ENCODE measurements at places on chromosomes 7 and 10.
A peak's percentile ranks its signal among the peaks of the same experiment; 100 is the strongest.

- DNase-seq: no peak
Measured at GRCh38 chr10:64977915-64978314, 1456.7 kb downstream of the REEP3 start.

DNA sequence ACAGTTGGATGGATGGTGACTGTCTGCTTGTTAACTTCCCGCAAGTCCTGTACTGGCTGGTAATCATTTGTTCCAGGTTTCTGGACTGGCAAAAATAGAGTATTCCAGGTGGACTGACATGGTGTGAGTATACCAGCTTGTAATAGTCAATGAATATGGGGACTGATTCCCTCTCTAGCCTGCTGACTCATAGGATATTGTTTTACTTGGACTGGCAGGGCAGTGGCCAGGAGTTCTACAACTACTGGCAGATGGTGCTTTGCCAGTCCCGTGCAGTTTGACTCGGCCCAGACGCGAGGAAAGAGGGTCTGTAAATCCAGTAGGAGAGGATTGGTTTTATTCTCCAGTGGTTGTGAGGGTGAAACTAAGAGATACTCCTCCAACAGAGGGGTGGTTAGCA, 78.0 kb downstream of the PRR15 start:
- DNase-seq: peak; percentile 64

DNA sequence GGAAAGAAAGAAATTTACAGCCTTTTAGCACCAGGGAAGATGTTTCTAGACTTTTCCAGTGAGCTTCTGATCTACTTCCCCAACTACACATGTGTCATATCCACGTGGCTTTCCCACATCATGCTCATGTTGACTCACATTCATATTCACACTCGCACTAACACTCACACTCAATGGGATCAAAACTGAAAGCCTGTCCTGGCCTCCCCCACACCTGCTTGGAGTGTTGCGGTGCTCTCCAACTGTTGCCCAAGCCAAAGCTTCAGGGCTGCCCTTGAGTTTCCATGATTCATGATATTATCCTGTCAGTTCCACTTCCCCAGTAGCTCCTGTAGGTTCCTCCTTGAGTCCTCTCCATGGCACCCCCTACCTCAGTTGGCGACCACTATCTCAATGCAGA, 444.4 kb downstream of the GATA3 start:
- DNase-seq: no peak

DNA sequence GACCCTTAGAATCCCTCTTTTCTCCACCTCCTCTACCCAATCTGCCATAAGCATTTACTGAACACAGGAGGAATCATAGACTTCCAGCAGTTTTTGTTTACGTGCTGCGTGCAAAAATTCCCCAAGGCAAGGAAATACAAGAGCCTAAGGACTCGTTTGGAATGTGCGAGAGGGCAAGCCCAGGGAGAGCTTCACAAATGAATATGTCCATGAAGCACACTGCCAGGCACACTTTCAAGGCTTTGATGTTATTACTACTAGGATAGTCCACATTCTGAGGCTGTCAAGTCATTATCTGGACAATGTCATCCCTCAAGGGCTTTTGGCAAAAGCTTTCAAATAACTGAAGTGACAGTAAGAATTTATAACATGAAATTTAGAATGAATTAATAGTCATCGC, 214.7 kb upstream of the TBX20 start:
- no peak for DNase-seq

DNA sequence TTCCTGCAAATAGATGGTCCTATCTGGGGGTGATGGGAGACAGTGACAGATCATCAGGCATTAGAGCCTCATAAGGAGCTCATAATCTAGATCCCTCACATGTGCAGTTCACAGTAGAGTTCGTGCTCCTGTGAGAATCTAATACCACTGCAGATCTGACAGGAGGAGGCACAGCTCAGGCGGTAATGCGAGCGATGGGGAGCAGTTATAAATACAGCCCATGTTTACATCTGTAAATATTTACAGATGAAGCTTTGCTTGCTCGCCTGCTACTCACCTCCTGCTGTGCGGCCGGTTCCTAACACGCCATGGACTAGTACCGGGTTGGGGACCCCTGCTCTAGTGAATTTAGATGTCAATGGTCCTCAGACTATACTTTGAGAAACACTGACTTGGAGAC, 17.0 kb upstream of the CDCA7L start:
- DNase-seq: no peak

- DNase-seq: no peak
Measured at GRCh38 chr10:101492205-101492604, 95.9 kb downstream of the POLL start.

GRCh38 chr10:109953766-109954165, 30.5 kb upstream of the XPNPEP1 start:
- no peak for DNase-seq

GRCh38 chr10:43204042-43204942, 62.6 kb downstream of the RASGEF1A start:
- no peak for DNase-seq

- no peak for DNase-seq
Measured at GRCh38 chr7:300546-301290, 10.7 kb downstream of the FOXL3 start.

GRCh38 chr10:30688456-30688855, 58.9 kb upstream of the LYZL2 start:
- no peak for DNase-seq

DNA sequence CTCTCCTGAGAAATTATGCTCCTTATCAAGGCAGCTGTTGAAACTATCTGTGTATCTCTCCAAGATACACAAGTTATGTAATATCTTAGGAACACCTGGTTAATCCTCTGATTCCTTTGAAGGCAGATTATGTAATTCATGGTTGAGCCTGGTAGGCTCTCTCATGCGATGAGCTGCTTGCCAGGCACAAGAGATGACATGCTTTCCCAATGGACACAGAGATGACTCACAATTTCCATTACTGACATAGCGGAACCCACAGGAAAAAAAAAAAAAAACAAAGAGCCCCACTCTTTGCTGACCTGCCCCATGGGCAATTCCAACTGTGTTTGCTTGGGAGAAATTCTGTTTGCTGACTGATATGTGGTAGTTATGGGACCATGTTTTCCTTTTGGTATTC, 736.4 kb upstream of the PHF14 start:
- DNase-seq: peak; percentile 5

DNA sequence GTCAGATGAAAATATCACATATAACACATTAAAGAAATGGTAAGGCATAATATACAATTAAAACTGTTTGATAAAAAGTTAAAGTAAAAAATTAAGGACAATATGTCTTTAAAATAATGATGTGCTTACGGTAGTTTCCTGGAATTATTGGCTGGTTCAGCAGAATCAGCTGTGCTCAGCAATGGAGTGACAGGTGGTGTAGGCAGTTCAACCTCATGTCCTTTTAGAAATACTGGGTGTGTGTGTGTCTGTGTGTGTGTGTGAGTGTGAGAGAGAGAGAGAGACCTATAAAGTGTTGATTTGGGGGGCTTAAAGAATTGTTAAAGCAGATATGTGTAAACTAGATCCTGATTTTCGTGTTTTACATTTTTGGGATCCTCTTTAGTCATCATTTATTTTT, 141.2 kb downstream of the ADAM22 start:
- no peak for DNase-seq

DNA sequence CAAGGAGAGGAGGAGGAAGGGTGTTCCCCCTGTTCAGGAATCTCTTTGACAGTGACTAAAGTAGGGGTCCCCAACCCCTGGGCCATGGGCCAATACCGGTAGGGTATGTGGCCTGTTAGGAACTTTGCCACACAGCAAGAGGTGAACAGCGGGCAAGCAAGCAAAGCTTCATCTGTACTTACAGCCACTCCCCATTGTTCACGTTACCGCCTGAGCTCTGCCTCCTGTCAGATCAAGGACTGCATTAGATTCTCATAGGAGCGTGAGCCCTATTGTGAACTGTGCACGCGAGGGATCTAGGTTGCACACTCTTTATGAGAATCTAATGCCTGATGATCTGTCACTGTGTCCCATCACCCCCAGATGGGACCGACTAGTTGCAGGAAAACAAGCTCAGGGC, 201.6 kb downstream of the CAMK1D start:
- no peak for DNase-seq

DNA sequence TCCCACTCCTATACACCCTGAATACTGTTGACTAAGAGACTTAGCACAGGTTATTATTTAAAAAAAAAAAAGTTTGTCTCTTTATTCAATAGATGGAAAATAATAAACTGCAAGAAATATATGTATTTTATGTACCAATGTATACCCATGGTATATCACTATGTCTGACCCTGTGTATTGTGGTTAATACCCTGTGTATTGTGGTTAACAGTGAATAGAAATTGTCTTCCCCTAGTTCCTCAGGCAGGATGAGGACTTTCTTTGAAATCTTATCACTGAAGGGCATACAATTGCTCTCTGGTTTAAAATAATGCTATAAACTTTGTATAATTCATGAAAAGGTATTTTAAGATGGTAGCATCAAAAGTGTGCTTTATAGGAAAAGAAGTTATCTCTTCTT, 80.0 kb upstream of the TMEM106B start:
- DNase-seq: no peak

DNA sequence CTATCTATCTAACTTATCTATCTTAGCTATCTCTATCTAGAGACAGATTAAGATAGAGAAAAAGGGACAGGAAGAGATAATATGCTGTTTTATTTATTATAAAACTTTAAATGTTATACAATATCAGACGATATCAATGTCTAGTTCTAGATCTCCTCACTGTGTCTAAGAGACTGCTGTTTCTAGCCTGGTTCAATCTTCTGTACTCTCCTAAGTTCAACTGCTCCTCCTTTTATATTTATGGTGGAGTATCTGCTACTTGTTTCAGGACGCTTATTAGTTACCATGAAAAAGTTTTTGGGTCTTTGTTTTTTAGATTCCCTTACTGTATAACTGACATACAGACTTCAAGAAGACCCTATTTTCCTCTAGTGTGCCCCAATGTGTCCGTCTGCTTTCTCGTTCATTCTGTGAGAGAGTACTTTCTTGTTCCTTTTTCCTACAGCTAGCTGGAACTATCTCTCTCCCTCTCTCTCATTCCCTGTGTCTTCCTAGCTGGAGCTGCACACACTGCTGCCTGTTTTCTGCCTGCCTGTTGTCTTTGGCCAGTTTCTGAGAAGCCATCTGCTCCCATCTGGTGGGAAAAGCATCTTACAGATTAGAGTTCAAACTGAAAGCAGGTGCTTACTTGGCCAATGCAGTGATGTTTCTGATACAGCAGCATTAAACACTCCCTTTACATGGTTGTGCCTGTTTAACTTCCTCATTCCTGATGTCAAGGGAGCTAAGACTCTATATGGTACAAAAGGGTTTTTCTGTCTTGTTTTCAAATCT, 49.4 kb upstream of the ARL4A start:
- DNase-seq: no peak

GRCh38 chr7:105825371-105825770, 51.0 kb downstream of the ATXN7L1 start:
- DNase-seq: no peak

GRCh38 chr10:109773288-109774120, 149.8 kb downstream of the XPNPEP1 start:
- DNase-seq: no peak

GRCh38 chr10:49139028-49139845, 5.4 kb upstream of the FAM170B start:
- DNase-seq: peak; percentile 77

GRCh38 chr10:63083904-63084689, 49.0 kb upstream of the NRBF2 start:
- peak; percentile 36 for DNase-seq

GRCh38 chr7:95527776-95528250, 42.1 kb downstream of the ASB4 start:
- DNase-seq: no peak

DNA sequence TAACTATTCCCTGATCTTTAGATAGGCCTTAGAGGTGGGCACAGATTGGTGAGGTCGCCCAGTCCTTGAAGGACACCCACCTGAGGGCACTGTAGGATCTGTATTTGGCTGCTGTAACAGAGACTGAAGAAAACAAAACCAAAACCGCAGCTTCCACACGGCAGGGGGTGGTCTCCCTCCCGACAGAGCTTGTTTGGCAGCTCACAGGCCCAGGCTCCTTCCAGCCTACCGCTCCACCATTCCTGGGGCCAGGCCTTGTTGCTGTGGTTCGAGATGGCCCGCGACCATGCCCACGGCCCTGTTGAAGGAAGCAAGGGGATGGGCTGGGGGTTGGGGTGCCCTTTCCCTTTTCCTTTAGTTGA, 30.4 kb downstream of the ZNF783 start:
- no peak for DNase-seq

- no peak for DNase-seq
Measured at GRCh38 chr7:151936207-151936606, 20.0 kb upstream of the GALNTL5 start.

DNA sequence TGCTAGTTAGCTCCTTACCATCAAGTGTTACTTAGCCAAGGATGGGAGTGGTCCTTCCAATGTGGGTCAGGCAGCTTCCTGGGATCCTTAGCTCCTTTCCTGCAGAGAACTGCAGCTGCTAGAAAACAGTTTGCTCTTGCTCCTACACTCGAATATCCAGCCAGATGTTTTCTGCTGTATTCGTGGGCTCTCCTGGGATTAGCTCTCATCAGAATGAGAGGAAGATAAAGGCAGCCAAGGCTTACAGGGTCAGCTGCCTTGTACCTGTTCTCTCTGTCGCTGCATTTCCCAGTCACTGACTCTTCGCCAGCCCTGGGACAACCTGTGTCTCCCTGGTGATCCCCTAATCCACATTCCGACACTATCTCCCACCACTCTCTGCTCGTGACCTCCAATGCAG, 29.0 kb downstream of the NEUROD6 start:
- DNase-seq: no peak

DNA sequence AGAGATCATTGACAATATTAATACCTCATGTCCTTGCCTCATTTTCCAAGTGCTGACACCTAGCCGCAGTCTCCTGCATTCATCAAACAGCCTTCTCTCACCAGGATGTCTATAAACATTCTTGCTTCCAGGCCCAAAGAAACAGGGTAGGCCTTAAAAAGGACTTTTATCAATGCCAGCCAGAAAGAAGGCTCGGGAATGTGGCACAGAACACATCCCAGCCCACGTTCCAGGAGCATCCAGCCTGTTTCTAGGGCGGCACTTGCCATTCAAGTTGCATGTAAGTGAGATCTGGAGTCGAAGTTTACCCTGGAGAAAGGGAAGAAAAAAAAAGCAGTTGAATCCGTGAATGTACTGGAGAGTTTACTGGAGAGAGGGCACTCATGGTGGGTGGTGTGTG, 1083.1 kb downstream of the KCNMA1 start:
- no peak for DNase-seq

GRCh38 chr7:44132039-44132438, 8.7 kb upstream of the POLD2 start:
- no peak for DNase-seq

DNA sequence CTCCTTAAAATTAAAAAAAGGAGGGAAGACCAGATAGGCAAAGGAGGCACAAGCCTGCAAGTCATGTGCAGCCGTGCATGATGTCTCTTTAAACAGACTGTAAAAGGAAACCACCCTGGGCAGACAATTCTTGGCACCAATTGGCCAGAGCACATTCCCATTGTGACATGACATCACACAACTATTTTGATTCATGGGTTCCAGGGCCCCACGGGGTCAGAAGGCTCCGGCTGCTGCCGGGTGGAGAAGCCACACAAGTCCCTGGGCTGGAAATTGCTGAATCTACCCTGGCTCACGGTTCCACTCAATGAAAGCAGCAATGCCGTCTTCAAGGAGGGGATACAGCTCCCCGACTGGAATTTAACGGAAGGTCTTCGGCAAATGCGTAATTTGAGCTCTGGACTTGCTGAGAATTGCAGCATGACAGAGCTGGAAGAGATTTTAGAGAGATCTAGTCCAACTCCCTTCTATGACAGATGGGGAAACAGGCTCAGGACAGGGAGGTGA, 140.5 kb downstream of the PRKAG2 start:
- DNase-seq: peak; percentile 82

GRCh38 chr10:17698696-17699095, 53.3 kb upstream of the TMEM236 start:
- DNase-seq: no peak

- peak; percentile 71 for DNase-seq
Measured at GRCh38 chr10:97498841-97499560, at the start of gene UBTD1. TSS of gene UBTD1 (plus strand) at chr10:97498924. CDS start at chr10:97499204, 280 bp downstream.

Measured in MG63 (cell line).